Fibroblast of lung (primary cell): ENCODE measurements at places on chromosomes 12 and 14. TPM values are rescaled to one million over a fixed set of nuclear protein-coding genes. Genes with fewer than 3 reads are reported as not detected.

Gene GPR68
- 0.26 and 0.66 TPM in 2 replicates for total RNA-seq

Gene RASAL1
- not detected in 2 replicates for total RNA-seq

Gene CATSPERB
- total RNA-seq: under 0.01 TPM in 1 of 2 replicates, not detected in the other

Gene HCAR1
- total RNA-seq: 0.51 and 1.5 TPM in 2 replicates

Gene PRR13
- 30.3 and 48.1 TPM in 2 replicates for total RNA-seq

Gene NGB
- not detected in 2 replicates for total RNA-seq

Gene STYK1
- total RNA-seq: under 0.01 TPM in 1 of 2 replicates, not detected in the other

Gene PIWIL1
- total RNA-seq: not detected in 2 replicates

Gene FGF6
- not detected in 2 replicates for total RNA-seq

Gene RTL1
- total RNA-seq: not detected in 2 replicates

Gene CLEC9A
- total RNA-seq: not detected in 2 replicates

Gene C3AR1
- 0.17 TPM in 1 of 2 replicates, not detected in the other for total RNA-seq

Gene KRT6B
- total RNA-seq: not detected in 2 replicates

Gene CPNE6
- not detected in 2 replicates for total RNA-seq

Gene HPD
- total RNA-seq: 0.17 and 0.26 TPM in 2 replicates

Gene MTERF2
- total RNA-seq: 6.2 and 7.3 TPM in 2 replicates

Gene BDKRB2
- 43.9 and 91.5 TPM in 2 replicates for total RNA-seq

Gene RNASE4
- 20.0 and 22.1 TPM in 2 replicates for total RNA-seq

Gene CCDC196
- not detected in 2 replicates for total RNA-seq

Gene SMIM41
- total RNA-seq: 2.0 and 2.1 TPM in 2 replicates

Gene TMEM30B
- total RNA-seq: 0.51 and 0.83 TPM in 2 replicates

Gene STON2
- 34.9 and 52.5 TPM in 2 replicates for total RNA-seq

Gene RARG
- total RNA-seq: 26.7 and 51.4 TPM in 2 replicates

Gene OASL
- total RNA-seq: 0.51 and 1.2 TPM in 2 replicates

Gene GLIPR1L1
- total RNA-seq: under 0.01 TPM in 1 of 2 replicates, not detected in the other

Gene SLC25A47
- total RNA-seq: under 0.01 TPM in 1 of 2 replicates, not detected in the other

Gene PTHLH
- total RNA-seq: 0.26 and 1.8 TPM in 2 replicates

Gene GTF2A1
- 25.2 and 32.7 TPM in 2 replicates for total RNA-seq

Gene OTX2
- not detected in 2 replicates for total RNA-seq

Gene KCNMB4
- total RNA-seq: 0.33 and 0.51 TPM in 2 replicates

Gene GLIPR1L2
- total RNA-seq: 0.33 and 1.0 TPM in 2 replicates

Gene A2ML1
- total RNA-seq: not detected in 2 replicates

Gene MANSC1
- total RNA-seq: 1.3 and 1.8 TPM in 2 replicates

Gene SIX6
- not detected in 2 replicates for total RNA-seq

Gene SLCO1B3
- not detected in 2 replicates for total RNA-seq

Gene GLS2
- under 0.01 and 0.17 TPM in 2 replicates for total RNA-seq

Gene ADAM21
- total RNA-seq: 0.51 and 0.66 TPM in 2 replicates

Gene PRR4
- 0.66 and 0.77 TPM in 2 replicates for total RNA-seq
